ENCODE measurements at places on chromosomes 2 and 18.

GRCh38 chr2:1976112-1976511 is 231.8 kb upstream of the PXDN start:
- no peak for DNase-seq

DNA sequence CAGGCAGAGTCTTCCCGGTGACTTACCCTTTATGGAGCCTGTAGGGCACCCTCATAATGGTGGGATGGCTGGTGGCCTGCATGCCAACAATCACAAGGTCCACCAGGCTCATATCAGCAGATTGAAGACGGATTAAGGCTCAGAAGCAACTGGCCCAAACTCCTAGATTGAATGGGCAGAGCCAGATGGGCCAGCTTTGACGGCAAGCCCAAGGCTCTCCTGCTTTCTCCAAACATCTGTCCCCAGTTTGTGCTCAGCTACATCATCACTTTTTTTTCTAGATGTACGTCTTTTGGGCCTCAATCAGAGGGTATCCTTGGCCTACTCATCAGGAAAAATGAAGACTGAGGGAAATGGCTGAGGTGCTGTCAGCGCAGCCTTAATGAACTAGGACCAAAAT is 114.6 kb downstream of the VIT start:
- no peak for DNase-seq

- DNase-seq: no peak
Observed at GRCh38 chr2:192026059-192026824, 168.5 kb downstream of the TMEFF2 start.

DNA sequence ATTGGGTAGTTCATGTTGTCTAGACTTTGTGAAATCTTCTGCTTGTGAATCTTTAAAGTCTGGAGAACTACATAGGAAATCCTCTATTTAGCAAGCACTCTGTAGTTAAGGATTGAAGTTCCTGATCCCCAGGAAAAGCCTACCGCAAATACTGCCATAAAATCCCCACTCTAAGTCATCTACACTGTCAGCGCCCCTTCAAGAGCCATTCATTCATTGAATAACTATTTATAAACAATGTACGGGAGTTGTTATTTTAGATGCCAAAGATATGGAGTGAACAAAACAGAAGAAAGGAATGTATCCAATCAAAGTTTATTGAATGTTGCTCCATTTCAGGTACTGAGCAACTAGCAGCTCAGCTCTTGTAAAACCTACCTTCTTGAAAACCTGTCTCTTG is 36.5 kb upstream of the SLC39A10 start:
- DNase-seq: peak; percentile 45

DNA sequence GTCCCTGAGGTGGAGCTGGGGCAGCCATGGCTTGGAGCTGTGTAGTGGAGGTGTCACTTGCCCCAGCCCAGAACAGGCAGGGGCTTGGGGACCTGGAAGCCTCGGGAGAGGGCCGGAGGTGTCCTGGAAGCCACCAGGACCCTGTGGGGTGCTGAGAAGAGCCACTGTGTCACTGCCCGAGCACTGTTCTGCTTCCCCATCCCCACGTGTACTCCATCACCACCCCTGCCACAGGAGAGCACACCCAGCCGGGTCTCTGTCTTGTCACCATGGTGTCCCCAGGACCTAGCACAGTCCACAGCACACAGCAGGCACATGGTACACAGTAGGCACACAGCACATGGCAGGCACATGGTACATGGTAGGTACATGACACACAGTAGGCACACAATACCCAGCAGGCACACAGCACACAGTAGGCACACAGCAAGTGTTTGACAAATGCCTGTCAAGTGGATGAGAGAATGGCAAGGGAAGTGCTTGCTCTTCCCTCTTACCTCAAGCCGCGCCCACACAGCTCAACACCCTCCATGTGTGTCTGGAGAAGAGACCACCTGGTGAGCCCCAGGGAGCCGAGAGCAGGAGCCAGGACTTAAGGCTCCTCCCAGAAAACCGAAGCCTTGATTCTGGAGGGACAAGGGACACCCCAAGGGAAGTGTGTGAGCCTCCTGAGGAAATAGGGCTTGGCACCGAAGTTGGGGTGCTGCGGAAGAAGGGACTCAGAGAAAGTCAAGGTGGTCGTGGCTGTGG is 13.3 kb downstream of the MBP start:
- no peak for DNase-seq

DNA sequence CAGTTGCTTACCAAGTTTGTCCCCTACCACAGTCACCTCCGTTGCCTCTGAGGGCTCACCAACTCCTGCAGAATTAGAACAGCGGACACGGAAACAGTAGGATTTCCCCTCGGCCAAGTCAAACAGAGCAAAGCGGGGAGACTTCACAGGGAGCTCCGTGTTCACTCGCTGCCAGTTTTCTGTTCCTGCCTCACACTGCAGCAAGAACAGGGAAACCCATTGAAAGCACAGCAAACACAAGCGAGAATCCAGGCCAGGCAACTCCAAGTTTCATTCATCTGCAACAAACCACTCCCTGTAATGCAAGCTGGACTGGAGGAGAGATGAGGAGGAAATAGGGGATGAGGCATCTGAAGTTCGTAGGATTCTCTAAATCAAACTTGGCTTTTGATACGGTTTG is 84.2 kb downstream of the MYOM1 start:
- no peak for DNase-seq

GRCh38 chr2:74556159-74556558 is 1.6 kb downstream of the DOK1 start:
- DNase-seq: no peak

DNA sequence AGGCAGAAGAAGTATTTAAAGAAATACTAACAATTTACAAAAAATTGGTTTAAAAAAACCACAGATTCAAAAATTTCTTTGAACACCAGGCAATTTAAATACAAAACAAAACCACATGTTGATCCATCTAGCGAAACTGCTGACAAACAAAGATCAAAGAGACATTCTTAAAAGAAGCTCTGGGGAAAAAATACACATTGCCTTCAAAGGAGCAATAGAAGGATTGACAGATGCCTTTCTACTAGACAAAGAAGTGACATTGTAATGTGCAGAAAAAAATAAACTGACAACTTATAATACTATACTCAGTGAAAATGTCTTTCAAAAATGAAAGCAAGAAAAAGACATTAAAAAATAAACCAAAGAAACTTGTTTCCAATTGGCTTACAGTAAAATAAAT is 12.6 kb upstream of the EIF2AK3 start:
- DNase-seq: no peak

DNA sequence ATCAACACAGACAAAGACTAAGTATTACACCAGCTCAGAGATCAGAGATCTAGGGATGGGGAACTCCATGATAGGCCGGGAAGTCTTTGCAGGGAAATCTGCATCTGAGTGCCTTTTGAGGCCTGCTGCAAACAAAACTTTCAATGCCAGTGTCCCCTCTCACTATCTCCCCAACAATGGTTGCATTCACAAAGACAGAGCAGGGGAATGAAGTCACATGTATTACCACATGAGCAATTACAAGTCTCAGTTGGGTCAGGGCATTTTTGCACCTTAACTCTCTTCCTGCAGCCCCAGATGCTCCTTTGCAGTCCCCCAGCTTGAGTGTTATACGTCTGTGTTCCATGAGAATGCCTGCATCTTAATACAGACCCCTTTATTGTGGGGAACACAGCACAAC is 1.8 kb upstream of the RNF144A start:
- no peak for DNase-seq

DNA sequence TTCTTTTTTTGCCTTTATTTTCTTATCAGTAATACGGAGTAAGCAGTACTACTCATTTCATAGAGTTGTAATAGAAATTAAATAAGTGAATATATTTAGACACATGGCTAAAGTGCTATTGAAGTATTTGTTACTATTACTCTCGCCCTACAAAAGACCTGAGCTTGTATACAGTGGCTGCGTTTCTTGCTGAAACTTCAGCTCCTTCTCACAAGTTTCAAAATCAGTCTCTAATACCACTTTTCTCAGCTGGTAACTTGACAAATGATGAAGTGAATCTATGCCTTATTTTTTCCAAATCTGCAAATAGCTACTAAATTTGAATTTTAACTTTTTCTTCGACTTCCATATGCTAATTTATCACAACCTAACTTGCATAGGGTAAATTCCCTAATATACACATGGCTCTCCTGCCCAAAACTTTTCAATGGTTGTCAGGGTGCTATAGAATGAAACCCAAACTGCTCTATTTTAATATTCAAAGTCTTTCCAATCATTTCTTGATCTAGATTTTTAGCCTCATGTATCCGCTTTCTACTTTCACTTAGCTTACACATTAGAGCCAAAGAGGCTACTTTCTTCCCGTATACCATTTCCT is 347.8 kb upstream of the GULP1 start:
- no peak for DNase-seq

DNA sequence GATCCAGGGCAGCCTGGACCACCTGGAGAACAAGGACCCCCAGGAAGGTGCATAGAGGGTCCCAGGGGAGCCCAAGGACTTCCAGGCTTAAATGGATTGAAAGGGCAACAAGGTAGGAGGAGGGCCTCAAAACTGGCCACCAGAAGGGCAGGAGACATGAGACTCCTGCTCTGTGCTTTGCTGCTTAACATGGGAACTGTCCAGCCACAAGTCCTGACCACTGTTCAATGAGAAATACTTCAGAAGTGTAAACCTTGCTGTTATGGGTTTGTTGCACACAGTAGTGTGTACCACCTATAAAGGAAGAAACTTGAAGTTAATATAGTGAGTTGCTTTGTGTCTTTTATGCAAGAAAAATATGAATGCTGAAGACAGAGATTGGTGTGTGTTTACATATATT is 44.2 kb upstream of the MFF start:
- peak; percentile 2 for DNase-seq

- DNase-seq: no peak
Observed at GRCh38 chr2:37493425-37493824, 149.0 kb downstream of the QPCT start.

GRCh38 chr2:7111626-7112025 is 194.4 kb downstream of the RNF144A start:
- DNase-seq: no peak

DNA sequence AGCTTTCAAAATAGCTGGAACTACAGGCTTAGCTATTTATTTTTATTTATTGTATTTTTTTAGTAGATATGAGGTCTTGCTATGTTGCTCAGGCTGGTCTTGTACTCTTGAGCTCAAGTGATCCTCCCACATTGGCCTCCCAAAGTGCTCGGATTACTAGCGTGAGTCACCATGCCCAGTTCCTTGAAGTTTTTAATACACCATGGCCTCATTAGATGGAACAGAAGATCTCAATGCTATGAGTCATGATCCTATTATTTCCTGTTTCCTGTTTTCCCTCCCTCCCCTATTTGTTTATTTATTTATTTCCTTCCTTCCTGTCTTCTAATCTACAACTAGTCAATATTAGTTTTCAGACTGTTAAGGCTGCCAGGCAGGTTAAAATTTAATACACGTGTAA is 309.0 kb downstream of the CMPK2 start:
- peak; percentile 53 for DNase-seq

DNA sequence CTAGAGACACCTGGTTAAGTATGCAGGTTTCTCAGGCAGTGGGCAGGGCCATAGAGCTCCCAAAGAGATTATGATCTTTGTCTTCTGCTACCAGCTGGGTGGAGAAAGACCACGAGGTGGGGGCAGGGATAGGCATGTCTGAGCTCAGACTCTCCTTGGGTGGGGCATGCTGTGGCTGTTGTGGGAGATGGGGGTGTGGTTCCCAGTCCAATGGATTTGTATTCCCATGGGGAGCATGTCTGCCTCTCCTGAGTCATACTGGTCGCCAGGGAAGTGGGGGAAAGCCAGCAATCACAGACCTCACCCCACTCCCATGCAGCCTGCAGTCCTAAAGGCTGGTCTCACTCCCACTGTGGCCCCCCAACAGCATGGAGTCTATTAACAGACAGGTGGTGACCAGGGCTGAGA is 31.4 kb upstream of the RHOB start:
- peak; percentile 38 for DNase-seq

DNA sequence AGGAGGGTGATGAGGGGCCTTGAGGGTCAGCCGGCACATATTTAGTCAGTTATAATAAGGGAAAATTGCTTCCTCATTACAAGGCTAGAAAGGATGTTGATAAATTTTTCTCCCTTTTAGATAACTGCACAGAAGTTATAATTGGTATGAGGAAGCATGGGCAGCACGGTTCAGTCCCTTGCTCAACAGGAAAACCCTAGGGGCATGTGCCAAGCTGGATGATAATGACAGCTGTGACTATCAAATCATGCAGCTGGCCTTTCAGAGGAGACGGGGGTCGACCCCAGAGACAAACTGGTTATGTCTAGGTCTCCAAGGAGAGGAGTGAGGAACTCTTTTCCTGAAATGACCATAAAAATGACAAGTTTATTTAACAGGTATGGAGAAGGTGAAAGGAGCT is 448.1 kb upstream of the VRK2 start:
- DNase-seq: no peak

GRCh38 chr2:42865884-42866881 is 73.8 kb upstream of the HAAO start:
- no peak for DNase-seq

DNA sequence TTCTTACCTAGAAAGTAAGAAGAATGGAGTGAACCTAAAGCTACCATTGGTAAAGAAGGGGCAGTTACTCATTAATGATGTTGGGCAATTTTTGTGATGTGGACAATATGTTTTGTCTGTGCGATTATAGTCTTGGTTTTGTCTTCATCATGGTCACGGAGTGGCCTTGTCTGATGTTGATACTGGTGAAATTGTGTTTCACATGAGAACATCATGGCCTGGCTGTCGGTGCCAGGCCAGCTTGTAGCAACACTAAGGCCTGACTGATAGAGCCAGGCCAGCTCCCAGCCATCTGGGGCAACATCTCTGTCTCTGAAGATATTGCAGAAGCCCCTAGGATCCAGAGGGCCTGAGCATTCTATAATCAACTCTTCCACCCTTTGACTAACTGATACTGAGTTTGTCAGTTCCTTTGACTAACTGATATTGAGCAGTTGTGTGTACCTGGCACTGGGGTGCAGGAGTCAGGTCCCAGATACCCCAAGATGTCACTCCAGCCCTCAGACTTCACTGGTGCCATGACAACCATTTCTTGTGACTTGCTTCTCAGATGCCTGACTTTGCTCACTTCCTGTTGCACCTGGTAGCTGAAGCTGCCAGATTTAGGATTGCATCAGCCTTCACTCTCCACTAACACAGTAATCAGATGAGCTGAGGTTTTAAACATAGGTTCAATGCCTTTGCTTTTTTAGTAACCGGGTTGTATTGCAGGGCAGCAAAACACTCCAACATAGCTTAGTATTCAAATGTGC is 62.5 kb downstream of the RPIA start:
- peak; percentile 26 for DNase-seq

GRCh38 chr2:71291398-71291797 is 40.2 kb upstream of the ZNF638 start:
- DNase-seq: no peak

Measured in fibroblast of upper back skin (primary cell).